ENCODE measurements at places on chromosomes 5 and 9. TPM values are rescaled to one million over a fixed set of nuclear protein-coding genes. Genes with fewer than 3 reads are reported as not detected.

Gene HCN1
- 0.30 TPM for total RNA-seq

Gene AQP3
- total RNA-seq = 1.5 TPM

Gene PCDHB7
- total RNA-seq = 0.47 TPM

Gene CAPSL
- total RNA-seq = not detected

Gene TNC
- 34.2 TPM for total RNA-seq

Gene CNTFR
- 0.12 TPM for total RNA-seq

Gene SLC31A1
- total RNA-seq = 21.0 TPM

Gene RASEF
- 0.30 TPM for total RNA-seq

Gene FGF1
- 3.8 TPM for total RNA-seq

Gene SLC25A2
- 0.23 TPM for total RNA-seq

Gene ANKRD34B
- not detected for total RNA-seq

Gene MSX2
- total RNA-seq = 0.08 TPM

Gene IFNA21
- total RNA-seq = not detected

Gene SPINK4
- total RNA-seq = not detected

Gene JAKMIP2
- total RNA-seq = not detected

Gene PFN3
- total RNA-seq = not detected

Gene FST
- 38.1 TPM for total RNA-seq

Gene GLRA1
- total RNA-seq = not detected

Gene PDE8B
- not detected for total RNA-seq

Gene SPINK6
- not detected for total RNA-seq

Gene ADGRV1
- 0.59 TPM for total RNA-seq

Gene OGN
- total RNA-seq = 2.1 TPM
